GM19239 (cell line): ENCODE measurements at places on chromosomes 5 and 9.

GRCh38 chr5:67353500-67354450 is 157.2 kb upstream of the CD180 start:
- DNase-seq, result no peak

- DNase-seq, result no peak
These were observed 368.3 kb downstream of the ENC1 start for GRCh38 chr5:74272024-74272775.

DNA sequence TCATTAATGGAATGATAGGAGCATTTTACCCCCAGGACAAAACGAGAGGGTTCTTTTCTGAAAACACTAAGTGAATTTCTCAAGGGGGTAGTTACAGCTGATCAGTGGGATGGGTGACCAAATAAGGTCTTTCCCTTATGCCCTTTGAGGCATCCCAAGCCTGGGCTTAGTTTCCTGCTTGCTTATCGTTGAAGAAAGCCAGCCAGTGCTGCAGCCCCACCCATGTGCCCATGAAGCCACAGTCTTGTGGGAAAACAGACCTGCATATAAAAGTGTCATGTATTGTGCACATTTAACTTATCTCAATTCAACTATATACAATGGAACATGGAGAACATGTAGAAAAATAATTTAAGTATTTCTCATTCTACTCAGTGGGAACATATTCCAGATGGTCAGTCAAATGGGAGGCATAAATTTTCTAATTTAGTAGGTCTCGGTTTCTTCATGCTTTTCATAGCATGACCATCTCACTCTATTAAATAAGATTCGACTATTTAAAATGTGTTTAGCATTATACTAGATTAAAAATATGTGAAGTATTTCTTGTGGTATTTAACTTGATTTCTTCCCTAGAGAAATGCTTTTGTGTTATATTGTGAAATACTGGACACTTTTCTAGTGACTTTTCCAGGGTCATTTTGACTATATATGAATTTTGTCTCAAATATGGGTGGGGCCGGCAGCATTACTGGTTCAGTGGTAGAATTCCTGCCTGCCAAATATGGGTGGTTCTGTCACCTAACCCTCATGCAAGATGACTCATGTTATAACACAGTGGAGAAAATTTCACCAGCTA is 189.7 kb upstream of the SGCD start:
- no peak for DNase-seq

GRCh38 chr9:137445930-137446431 is 4.8 kb upstream of the ENTPD8 start:
- no peak for DNase-seq

- DNase-seq, result no peak
These were observed 66.8 kb downstream of the APBA1 start for GRCh38 chr9:69605406-69605805.

DNA sequence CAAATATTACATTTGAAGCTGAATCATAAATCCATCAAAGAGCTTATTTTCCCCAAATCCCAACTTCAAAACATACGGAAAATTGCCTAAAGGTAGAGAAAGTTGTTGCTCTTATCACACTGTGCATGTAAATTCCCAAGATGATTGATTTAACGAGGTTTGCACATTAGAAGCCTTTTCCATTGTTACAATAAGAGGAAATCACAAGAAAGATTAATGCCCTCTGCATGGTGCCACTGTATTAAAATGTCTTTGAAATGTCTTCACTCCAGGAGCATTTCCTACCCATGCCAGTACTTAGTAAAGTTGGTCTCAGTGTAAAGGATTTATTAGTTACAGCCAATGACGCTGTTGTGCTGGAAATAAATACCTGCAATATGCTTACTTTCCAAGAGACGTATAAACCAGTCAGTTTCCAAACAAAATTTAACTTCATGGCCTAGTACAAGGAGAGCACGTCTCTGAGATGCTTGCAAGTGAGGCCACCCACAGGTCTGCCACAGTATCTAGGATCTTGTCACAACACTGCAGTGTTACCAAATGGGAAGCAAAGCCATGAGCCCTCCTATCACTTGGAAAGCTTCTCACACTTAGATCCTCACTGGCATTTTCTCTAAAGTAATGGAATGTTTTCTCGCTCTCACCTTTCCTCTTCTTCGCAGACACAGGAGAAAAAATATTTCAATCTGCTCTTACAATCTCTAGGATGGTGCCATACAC is 112.4 kb downstream of the CETN3 start:
- no peak for DNase-seq

DNA sequence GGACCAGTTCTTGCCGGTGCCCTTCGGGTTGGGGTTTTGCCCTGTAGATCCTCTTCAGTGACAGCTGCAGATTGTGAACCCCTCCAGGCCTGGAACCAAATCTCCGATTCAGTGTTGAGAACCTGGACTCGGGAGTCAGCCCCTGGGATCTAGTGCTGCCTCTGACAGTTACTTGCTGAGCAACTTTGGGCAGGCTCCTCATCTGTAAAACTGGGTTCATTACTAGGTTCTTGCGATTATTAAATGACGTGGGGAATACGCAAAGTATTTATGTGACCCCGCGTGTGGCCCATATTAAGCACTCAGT is 600 bp downstream of the ERCC6L2 start:
- DNase-seq, result no peak

GRCh38 chr9:113520109-113520642 is 56.6 kb downstream of the RGS3 start:
- DNase-seq, result no peak

- DNase-seq, result no peak
These were observed 1206.0 kb upstream of the C9orf72 start for GRCh38 chr9:28779243-28779642.
